ENCODE measurements at places on chromosomes 3 and 15. TPM values are rescaled to one million over a fixed set of nuclear protein-coding genes. Genes with fewer than 3 reads are reported as not detected.

- no peak overlapping the region for H3K4me3 ChIP-seq
- H3K27ac ChIP-seq = peak overlapping the region; percentile 46
- H3K27me3 ChIP-seq = no peaks in the 10 kb centered on the region
- H3K36me3 ChIP-seq = no peaks in the 10 kb centered on the region
- DNase-seq = peak; percentile 85
These were observed 16.9 kb upstream of the LRRC31 start for GRCh38 chr3:169886671-169887070.

IGF2BP2 gene
- 108 TPM for total RNA-seq

MITF gene
- 16.1 TPM for total RNA-seq

DNA sequence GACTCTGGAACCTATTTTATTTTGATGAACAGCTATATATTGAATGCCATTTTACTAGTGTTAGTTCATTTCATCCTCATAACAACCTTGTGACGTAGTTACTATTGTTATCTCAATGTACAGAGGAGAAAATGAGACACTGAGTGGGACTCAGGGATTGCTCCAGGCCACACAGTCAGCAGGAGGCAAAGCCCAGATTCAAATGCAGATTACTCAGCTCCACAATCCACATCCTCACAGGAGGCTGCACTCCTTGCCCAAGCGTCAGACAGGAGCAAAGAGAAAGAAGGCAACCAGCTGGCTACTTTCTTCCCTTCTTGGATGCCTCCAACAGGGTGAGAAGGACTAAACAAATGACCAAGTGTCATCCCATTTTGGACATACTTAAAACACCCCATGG, 92.0 kb upstream of the CCDC54 start:
- H3K27me3 ChIP-seq = no peaks in the 10 kb centered on the region
- DNase-seq = peak; percentile 60
- peak overlapping the region; percentile 96 for H3K27ac ChIP-seq
- no peak overlapping the region for H3K4me3 ChIP-seq
- H3K4me1 ChIP-seq = peaks cover 22% of the 10 kb centered on the region

DNA sequence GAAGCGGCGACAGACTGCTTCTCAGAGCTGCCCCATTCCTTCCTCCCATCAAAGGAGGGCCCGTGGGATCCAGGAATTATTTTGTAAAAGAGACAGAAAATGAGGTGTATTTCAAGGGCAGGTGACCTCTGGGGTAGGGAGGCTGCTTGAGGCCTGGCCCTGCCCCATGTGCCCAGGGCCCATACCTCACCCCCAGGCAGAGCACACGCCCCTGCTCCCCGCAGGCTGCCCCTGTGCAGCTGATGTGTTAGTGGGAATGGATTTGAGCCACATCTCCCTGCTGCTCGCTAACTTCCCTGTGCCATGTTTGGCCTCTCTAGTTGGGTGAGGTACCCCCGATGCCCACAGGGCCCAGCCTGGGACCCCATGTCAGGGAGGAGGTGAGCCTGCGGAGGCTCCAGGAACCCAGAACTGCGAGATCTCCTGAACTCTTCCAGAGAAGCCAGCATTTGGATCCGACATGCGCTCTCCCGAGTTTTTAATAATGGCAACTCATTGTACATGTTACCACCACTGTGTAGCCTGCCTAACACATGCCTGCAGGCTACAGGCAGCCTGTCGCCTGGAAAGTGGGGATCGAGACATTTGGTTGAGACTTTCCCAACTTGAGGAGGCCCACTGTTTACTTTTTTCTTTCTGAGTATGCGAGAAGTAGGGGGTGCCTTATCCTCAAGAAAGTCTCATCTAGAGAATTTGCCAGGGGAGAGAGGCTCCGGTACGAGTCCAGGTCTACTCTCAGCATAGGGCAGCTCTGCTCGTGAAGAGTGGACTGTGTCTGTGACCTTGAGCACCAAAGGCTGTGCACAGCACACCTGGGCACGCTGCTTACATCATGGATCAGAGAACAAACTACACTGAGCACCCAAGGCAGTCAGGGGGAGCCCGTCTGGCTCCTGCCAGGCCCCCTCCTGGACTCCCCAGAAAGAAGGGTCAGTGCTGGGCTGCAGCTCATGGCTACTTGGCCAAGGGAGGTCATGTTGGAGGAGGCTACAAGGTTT, 36.1 kb downstream of the PCSK6 start:
- peaks cover 7% of the 10 kb centered on the region for H3K36me3 ChIP-seq
- no peak overlapping the region for H3K27ac ChIP-seq
- no peak overlapping the region for H3K4me3 ChIP-seq
- DNase-seq = no peak
- H3K4me1 ChIP-seq = no peaks in the 10 kb centered on the region

LRTM1 gene
- total RNA-seq = not detected

DNA sequence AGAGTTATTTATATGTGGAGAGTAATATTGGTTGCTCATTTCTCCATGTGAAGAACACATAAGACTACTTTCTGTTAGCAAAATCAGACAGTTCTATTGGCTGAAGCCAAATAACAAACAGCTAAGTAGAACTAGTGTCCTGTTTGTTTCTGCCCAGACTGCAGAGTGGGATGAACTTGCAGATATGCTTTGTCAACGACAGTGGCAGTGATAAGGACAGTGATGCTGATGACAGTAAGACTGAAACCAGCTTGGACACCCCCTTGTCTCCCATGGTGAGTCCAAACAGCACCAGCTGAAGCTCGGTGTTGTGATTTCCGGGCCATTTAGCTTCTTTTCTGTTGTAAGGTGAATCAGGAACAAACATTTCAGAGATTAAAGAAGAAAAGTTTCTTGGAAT, 102.6 kb upstream of the IL12A start:
- H3K36me3 ChIP-seq = peaks cover 12% of the 10 kb centered on the region
- no peaks in the 10 kb centered on the region for H3K27me3 ChIP-seq
- H3K4me3 ChIP-seq = no peak overlapping the region
- peaks cover 17% of the 10 kb centered on the region for H3K4me1 ChIP-seq

GRCh38 chr3:19937459-19938294, 3.7 kb upstream of the EFHB start:
- no peak overlapping the region for H3K27ac ChIP-seq
- H3K36me3 ChIP-seq = peaks cover 8% of the 10 kb centered on the region
- no peak for DNase-seq
- peaks cover 14% of the 10 kb centered on the region for H3K4me1 ChIP-seq

GOLGA8H gene
- 0.70 TPM for total RNA-seq

DNA sequence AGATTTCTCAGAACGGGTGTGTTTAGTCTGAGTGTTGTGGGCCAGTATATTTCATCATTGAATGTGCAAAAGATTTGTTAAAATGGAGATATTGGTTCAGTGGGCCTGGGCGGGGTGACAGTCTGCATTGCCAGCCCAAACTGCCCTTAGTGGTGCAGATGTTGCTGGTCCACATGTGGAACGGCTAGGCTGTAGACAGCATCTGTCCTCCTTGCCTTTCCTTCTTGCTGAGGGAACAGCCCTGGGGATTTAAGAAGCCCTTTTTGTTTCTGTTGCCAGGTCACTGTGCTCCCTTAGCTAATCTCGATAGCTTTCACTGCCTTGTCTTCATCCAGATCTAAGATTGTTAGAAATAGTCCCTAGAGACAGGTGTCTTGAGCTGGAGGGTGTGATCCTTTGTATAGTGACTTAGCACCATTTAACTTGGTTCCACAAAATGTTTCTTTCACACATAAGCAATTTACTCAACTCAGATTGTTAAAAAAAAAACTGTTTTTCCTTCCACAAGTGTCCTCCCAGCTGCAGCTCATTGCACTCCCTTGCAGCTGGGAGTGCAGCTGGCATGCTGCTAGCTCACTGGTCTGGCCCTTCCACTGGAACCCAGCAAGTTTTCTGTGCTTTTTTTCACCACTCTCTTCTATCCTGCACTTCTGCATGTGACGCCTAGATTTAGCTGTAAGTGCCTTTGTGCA, 37.5 kb downstream of the GAP43 start:
- H3K4me1 ChIP-seq = peaks cover 17% of the 10 kb centered on the region
- no peaks in the 10 kb centered on the region for H3K36me3 ChIP-seq
- no peak overlapping the region for H3K4me3 ChIP-seq
- H3K27me3 ChIP-seq = no peaks in the 10 kb centered on the region
- no peak for DNase-seq
- H3K27ac ChIP-seq = no peak overlapping the region

DNA sequence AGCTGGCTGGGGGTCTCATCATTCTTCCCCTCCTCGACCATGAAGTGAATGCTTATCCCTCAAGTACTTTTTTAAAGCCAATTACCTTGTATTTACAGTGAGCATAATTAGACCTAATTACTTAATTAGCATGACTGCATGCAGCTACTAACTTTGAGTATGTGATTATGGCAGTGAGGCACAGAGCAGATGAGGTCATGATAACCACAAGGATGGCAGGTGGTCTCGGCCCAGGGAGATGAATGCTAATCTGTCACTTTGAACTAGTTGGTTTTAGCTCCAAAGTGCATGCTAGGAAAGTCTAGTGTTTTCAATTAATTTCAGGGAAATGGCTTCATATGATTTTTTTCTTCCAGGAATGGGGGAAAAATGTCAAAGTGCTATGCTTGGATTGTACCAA, 233.8 kb downstream of the NTRK3 start:
- H3K4me3 ChIP-seq = no peak overlapping the region
- no peak for DNase-seq
- no peaks in the 10 kb centered on the region for H3K27me3 ChIP-seq
- no peak overlapping the region for H3K27ac ChIP-seq
- H3K36me3 ChIP-seq = peaks cover 7% of the 10 kb centered on the region

ZCWPW2 gene
- total RNA-seq = 1.0 TPM

GRCh38 chr3:3145831-3146230, 19.1 kb downstream of the TRNT1 start:
- H3K27me3 ChIP-seq = no peaks in the 10 kb centered on the region
- peak overlapping the region; percentile 6 for H3K27ac ChIP-seq
- H3K4me3 ChIP-seq = no peak overlapping the region
- peaks cover 98% of the 10 kb centered on the region for H3K36me3 ChIP-seq

- no peaks in the 10 kb centered on the region for H3K27me3 ChIP-seq
- no peaks in the 10 kb centered on the region for H3K4me1 ChIP-seq
- H3K27ac ChIP-seq = no peak overlapping the region
- no peak for DNase-seq
- H3K4me3 ChIP-seq = no peak overlapping the region
These were observed 32.6 kb downstream of the ABCC5 start for GRCh38 chr3:183984749-183985729.

DNA sequence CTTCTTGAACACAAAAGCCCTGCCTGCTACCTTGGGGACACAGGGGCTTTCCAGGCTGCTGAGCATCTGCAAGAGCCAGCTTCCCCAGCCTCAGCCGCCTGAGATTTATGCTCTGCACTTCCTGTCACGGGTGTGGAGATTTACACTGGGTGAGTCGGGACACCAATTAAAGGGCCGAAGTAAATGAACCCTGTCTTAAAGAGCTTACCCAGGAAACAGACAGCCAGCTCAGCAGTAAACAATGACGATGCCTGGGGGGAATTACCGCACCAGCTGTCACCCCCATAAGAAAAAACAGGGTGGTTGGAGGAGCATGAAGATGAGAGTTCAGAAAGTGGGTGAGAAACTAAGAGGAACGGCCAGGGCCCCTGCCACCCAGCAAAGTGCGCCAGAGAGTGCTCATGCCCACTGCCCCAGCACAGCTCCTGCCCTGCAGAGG, 37.5 kb upstream of the IQSEC1 start:
- no peak overlapping the region for H3K27ac ChIP-seq
- no peak for DNase-seq
- H3K27me3 ChIP-seq = peaks cover 27% of the 10 kb centered on the region
- H3K4me3 ChIP-seq = no peak overlapping the region

GOLGA6L7 gene
- total RNA-seq = not detected

SCN11A gene
- 0.05 TPM for total RNA-seq

PRKCI gene
- 46.3 TPM for total RNA-seq

MRPL46 gene
- total RNA-seq = 15.4 TPM

GRCh38 chr3:45506751-45507391, 87.7 kb upstream of the LIMD1 start:
- no peak overlapping the region for H3K27ac ChIP-seq
- DNase-seq = no peak
- no peak overlapping the region for H3K4me3 ChIP-seq
- no peaks in the 10 kb centered on the region for H3K27me3 ChIP-seq

- peak; percentile 16 for DNase-seq
- no peaks in the 10 kb centered on the region for H3K4me1 ChIP-seq
- no peaks in the 10 kb centered on the region for H3K27me3 ChIP-seq
- no peak overlapping the region for H3K4me3 ChIP-seq
- no peak overlapping the region for H3K27ac ChIP-seq
These were observed 123.3 kb upstream of the CTNNB1 start for GRCh38 chr3:41075975-41076374.

GRCh38 chr3:62433396-62433795, 60.0 kb upstream of the FEZF2 start:
- no peak for DNase-seq
- no peaks in the 10 kb centered on the region for H3K4me1 ChIP-seq
- H3K27ac ChIP-seq = no peak overlapping the region
- H3K36me3 ChIP-seq = no peaks in the 10 kb centered on the region

DNA sequence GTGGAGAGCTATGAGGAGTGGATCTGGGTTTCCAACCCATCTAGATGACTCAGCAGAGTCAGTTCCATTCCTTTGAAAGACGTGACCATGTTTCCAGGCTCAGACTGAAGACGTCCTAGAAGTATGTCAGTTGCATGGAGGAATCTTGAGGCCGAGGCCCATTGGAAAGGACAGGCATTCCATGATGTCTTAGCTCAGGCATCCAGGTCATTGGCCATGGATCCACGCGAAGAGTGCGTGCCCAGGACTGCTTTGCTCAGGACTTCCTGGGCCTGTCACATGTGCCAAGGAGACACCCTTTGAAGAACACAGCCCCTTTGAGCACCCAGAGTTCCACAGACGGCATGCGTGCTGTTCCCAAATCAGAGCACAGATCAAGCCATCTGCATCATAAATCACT, 92.3 kb upstream of the ADAMTS17 start:
- no peaks in the 10 kb centered on the region for H3K27me3 ChIP-seq
- DNase-seq = no peak
- H3K4me3 ChIP-seq = no peak overlapping the region
- H3K4me1 ChIP-seq = peaks cover 5% of the 10 kb centered on the region
- H3K27ac ChIP-seq = no peak overlapping the region
- no peaks in the 10 kb centered on the region for H3K36me3 ChIP-seq

DNA sequence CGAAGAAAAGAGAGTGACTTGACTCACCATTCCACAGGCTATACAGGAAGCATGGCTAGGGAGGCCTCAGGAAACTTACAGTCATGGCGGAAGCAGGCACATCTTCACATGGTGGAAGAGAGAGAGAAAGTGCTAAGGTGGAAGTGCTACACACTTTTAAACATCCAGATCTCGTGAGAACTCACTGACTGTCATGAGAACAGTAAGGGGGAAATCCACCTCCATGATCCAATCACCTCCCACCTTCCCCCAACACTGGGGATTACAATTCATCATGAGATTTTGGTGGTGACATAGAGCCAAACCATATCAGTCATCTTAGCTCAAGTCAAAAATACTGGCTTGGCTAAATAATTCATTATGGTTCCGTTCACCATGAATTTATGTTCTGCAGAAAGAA, 45.3 kb upstream of the NEDD4 start:
- DNase-seq = no peak
- H3K27ac ChIP-seq = peak overlapping the region; percentile 86
- no peaks in the 10 kb centered on the region for H3K36me3 ChIP-seq
- no peaks in the 10 kb centered on the region for H3K27me3 ChIP-seq
- H3K4me1 ChIP-seq = peaks cover 34% of the 10 kb centered on the region

GRCh38 chr3:178342111-178342510, 194.1 kb upstream of the KCNMB2 start:
- H3K4me1 ChIP-seq = peaks cover 5% of the 10 kb centered on the region
- no peaks in the 10 kb centered on the region for H3K36me3 ChIP-seq
- no peaks in the 10 kb centered on the region for H3K27me3 ChIP-seq
- DNase-seq = no peak
- no peak overlapping the region for H3K4me3 ChIP-seq

GRCh38 chr3:49718858-49719213, 648 bp downstream of the AMIGO3 start:
- peak overlapping the region; percentile 59 for H3K4me3 ChIP-seq
- peaks cover 56% of the 10 kb centered on the region for H3K36me3 ChIP-seq
- no peak for DNase-seq
- peaks cover 9% of the 10 kb centered on the region for H3K4me1 ChIP-seq
